ENCODE measurements at places on chromosomes 12 and 14. TPM values are rescaled to one million over a fixed set of nuclear protein-coding genes. Genes with fewer than 3 reads are reported as not detected.

DNA sequence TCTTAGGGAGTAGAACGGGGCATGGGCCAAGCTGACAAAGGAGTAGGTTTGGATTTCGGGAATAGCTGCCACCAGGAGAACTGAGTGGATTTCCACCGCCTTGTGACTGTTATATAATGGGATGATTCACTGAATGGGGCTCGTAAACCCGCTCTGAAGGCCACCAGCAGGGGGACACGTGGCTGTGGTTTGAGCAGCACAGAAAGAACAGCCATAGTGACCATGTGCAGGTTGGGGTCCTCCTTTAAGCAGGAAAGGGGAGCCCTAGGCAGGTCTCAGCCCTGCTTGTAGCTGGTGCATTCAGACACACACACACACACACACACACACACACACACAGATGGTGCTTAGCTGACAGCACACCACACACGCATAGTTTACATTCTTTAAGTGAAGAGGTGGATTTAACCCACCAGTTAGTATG, 8.6 kb upstream of the ASB2 start:
- no peak overlapping the region for H3K27ac ChIP-seq
- H3K4me3 ChIP-seq, result no peak overlapping the region
- no peaks in the 10 kb centered on the region for H3K4me1 ChIP-seq
- no peaks in the 10 kb centered on the region for H3K27me3 ChIP-seq
- DNase-seq, result no peak

PPP4R4 gene
- 4.6 TPM for total RNA-seq

- H3K4me1 ChIP-seq, result no peaks in the 10 kb centered on the region
- H3K27ac ChIP-seq, result no peak overlapping the region
- H3K36me3 ChIP-seq, result no peaks in the 10 kb centered on the region
- DNase-seq, result no peak
- H3K27me3 ChIP-seq, result no peaks in the 10 kb centered on the region
Measured at GRCh38 chr12:58847901-58848600, 72.3 kb downstream of the LRIG3 start.

- no peak overlapping the region for H3K27ac ChIP-seq
- no peaks in the 10 kb centered on the region for H3K4me1 ChIP-seq
- H3K36me3 ChIP-seq, result no peaks in the 10 kb centered on the region
- no peak overlapping the region for H3K4me3 ChIP-seq
Measured at GRCh38 chr12:117547209-117547608, 185.8 kb upstream of the NOS1 start.

- DNase-seq, result no peak
- no peaks in the 10 kb centered on the region for H3K27me3 ChIP-seq
- no peaks in the 10 kb centered on the region for H3K4me1 ChIP-seq
- no peaks in the 10 kb centered on the region for H3K36me3 ChIP-seq
Measured at GRCh38 chr12:88684170-88684569, 103.9 kb upstream of the KITLG start.

DNA sequence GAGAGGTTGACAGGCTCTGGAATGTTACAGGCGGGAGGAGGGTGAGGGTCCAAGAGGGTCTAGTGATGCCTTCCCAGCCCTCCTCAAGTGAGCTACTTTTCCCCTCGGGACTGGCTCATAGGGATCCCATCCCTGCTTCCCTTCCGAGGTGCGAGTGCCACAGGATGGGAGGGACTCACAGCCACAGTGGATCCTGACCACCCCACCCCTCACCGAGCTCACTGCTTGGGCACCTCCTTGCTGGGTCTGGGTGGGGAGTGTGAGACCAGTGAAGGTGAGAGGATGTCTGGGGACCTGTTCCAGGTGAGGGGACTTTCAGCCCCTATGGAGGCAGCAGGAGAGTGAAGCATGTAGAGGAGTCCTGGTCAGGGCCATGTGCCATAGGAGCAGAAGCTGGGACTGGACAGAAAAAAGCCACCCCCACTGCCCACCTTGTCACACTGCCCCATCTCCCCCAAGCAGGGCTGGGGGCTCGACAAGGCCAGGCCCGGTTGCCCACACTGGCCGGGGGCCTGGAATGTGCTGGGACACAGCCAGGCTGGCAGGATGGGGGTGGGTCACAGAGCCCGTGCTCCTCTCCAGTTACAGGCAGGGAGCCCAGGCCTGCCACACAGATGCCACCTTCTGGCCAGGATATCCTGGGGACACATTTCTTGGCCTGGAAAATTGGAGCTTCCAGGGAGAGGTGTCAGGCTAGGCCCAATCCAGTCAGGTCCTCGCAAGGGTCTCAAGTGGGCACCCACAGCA, 1.7 kb upstream of the TNS2 start:
- no peaks in the 10 kb centered on the region for H3K27me3 ChIP-seq
- peak; percentile 31 for DNase-seq
- H3K4me1 ChIP-seq, result peaks cover 62% of the 10 kb centered on the region
- H3K36me3 ChIP-seq, result no peaks in the 10 kb centered on the region

DNA sequence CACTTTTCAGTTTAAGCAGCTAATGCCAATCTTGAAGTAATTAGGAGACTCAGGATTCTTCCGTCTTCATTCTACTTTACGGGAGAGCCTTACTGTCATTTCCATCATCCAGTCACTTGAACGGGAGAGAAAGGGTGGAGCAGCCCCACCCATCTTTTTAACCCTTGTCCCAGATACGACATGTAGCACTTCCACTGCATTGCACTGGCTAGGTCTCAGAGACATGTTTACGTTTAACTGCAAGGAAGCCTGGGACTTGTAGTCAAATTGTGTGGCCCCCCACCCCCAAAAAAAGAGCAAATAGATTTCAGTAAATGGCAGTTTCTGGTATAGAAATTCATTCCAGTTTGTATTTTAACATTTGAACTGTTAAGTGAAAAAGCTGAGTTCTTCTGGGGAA, 46.1 kb upstream of the SYT1 start:
- no peak for DNase-seq
- no peaks in the 10 kb centered on the region for H3K4me1 ChIP-seq
- no peaks in the 10 kb centered on the region for H3K27me3 ChIP-seq

GRCh38 chr12:76158518-76159321, 74.2 kb upstream of the NAP1L1 start:
- no peaks in the 10 kb centered on the region for H3K27me3 ChIP-seq
- H3K4me1 ChIP-seq, result no peaks in the 10 kb centered on the region
- H3K36me3 ChIP-seq, result no peaks in the 10 kb centered on the region
- H3K4me3 ChIP-seq, result no peak overlapping the region

DNA sequence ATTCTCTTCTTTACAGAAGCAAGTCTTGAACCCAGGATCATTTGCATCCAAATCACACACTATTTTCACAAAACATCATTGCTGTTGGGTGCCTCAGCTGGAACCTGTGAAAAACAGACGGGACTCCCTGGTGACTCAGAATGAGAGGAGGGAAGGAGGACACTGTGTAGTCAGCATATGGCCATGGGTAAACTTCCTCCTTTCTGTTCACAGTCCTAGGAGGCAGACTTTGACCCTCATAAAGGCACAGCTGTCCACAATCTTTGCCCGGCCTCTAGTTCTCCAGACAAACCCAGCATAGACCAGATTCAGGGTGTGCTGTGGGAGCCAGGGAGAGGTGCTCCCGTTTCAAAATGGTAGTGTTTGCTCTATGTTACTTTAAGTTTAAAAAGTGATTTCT, 62.0 kb downstream of the DYRK2 start:
- no peak overlapping the region for H3K27ac ChIP-seq
- H3K4me1 ChIP-seq, result peaks cover 7% of the 10 kb centered on the region
- no peaks in the 10 kb centered on the region for H3K27me3 ChIP-seq
- H3K4me3 ChIP-seq, result no peak overlapping the region
- no peak for DNase-seq
- no peaks in the 10 kb centered on the region for H3K36me3 ChIP-seq

MMP19 gene
- total RNA-seq, result 3.5 TPM

C12orf50 gene
- not detected for total RNA-seq

PKP2 gene
- total RNA-seq, result 44.7 TPM

GRCh38 chr12:99658671-99659349, 11.3 kb downstream of the GARIN6 start:
- H3K36me3 ChIP-seq, result no peaks in the 10 kb centered on the region
- DNase-seq, result no peak
- H3K4me3 ChIP-seq, result no peak overlapping the region
- H3K27me3 ChIP-seq, result no peaks in the 10 kb centered on the region
- H3K4me1 ChIP-seq, result no peaks in the 10 kb centered on the region
- H3K27ac ChIP-seq, result no peak overlapping the region

DNA sequence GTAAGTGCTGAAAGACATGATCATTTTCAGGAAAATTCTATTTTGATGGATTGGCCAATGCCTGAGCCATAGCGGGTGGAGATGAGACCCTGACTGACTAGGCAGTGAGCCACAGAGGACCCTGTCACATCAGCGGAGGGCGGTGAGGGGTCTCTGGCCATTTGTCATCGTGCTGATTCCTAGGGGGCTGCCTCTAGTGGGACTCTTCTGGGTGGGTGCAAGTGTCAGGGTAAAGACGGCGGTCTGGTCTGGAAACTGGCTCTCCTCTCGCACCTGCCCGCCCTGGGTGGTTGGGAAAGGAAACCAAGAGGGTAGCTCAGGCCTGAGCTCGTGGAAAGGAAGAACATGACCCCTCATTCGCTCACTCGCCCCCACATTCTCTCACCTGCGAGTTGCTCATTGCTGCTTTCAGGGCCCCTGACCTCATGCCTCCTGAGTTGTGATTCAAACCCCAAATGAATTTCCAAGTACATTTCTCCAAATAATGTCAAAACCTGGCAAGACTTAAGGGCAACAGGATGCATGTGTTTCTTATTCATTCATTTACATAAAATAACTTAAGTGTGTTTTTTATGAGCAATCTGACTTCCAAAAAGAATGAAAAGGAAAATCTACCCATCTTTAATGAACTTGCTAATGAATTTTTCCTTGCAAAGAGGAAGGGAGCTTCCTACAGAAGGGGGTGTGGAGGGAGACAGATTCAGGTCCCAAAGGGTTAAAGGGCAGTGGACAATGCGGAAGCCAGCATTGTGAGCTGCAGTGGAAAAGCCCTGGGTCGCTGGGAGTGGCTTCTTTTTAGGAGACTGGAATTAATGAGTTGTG, 12.8 kb downstream of the MEG3 start:
- H3K4me1 ChIP-seq, result no peaks in the 10 kb centered on the region
- H3K4me3 ChIP-seq, result no peak overlapping the region
- H3K27me3 ChIP-seq, result peaks cover 4% of the 10 kb centered on the region

GRCh38 chr14:106419376-106419965, 893.1 kb downstream of the TMEM121 start:
- H3K27ac ChIP-seq, result no peak overlapping the region
- H3K36me3 ChIP-seq, result no peaks in the 10 kb centered on the region
- DNase-seq, result no peak
- no peaks in the 10 kb centered on the region for H3K4me1 ChIP-seq
- H3K4me3 ChIP-seq, result no peak overlapping the region
- no peaks in the 10 kb centered on the region for H3K27me3 ChIP-seq

GRCh38 chr12:93243382-93243688, 134.4 kb upstream of the NUDT4 start:
- peak overlapping the region; percentile 62 for H3K27ac ChIP-seq
- no peaks in the 10 kb centered on the region for H3K27me3 ChIP-seq
- no peaks in the 10 kb centered on the region for H3K36me3 ChIP-seq
- H3K4me1 ChIP-seq, result peaks cover 17% of the 10 kb centered on the region

SLC17A8 gene
- not detected for total RNA-seq

DNA sequence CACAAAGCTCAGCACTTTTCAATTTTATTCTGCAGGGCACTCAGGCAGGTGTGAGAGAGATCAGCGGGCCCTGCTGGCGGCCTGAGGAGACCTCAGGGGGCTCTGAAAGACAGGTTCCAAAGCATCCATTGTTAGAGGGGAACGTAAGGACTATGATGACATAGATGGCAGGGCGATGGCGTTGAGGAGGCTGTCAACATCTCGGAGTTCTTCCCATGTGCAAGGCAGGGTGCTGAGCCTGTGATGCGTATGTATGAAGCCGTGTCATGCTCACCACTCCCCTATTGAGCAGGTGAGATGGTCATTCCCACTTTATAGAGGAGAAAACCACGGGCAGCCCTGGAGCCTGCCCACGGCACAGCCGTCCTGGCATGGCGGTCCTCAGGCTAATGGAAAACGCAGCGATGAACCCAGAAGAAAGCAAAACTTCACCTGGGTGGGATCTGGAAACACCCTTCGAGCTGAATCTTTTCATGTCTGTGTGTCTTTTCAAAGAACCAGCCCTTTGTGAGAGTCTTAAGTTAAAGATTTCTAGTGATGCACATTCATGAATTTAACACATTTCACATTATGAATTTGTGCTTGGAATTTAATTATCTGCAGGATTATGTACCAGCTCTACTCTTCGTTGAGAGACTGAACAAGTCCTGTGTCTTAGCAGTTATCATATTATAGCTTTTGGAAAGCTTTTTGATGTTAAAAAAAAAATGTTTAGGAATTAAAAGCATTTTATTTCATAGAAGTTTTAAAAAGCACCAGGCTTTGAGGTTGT, 64.7 kb downstream of the RIMBP2 start:
- no peak overlapping the region for H3K27ac ChIP-seq
- no peaks in the 10 kb centered on the region for H3K4me1 ChIP-seq
- DNase-seq, result no peak
- no peaks in the 10 kb centered on the region for H3K27me3 ChIP-seq
- H3K36me3 ChIP-seq, result no peaks in the 10 kb centered on the region
- no peak overlapping the region for H3K4me3 ChIP-seq

MEG3 gene
- total RNA-seq, result 169 TPM

GRCh38 chr12:40515041-40515816, 177.0 kb upstream of the CNTN1 start:
- H3K27me3 ChIP-seq, result no peaks in the 10 kb centered on the region
- H3K27ac ChIP-seq, result no peak overlapping the region
- no peak overlapping the region for H3K4me3 ChIP-seq
- DNase-seq, result no peak

All from tibial nerve (tissue), 4 donors.